ENCODE measurements at places on chromosomes 6 and 20.
A peak's percentile ranks its signal among the peaks of the same experiment; 100 is the strongest.

DNA sequence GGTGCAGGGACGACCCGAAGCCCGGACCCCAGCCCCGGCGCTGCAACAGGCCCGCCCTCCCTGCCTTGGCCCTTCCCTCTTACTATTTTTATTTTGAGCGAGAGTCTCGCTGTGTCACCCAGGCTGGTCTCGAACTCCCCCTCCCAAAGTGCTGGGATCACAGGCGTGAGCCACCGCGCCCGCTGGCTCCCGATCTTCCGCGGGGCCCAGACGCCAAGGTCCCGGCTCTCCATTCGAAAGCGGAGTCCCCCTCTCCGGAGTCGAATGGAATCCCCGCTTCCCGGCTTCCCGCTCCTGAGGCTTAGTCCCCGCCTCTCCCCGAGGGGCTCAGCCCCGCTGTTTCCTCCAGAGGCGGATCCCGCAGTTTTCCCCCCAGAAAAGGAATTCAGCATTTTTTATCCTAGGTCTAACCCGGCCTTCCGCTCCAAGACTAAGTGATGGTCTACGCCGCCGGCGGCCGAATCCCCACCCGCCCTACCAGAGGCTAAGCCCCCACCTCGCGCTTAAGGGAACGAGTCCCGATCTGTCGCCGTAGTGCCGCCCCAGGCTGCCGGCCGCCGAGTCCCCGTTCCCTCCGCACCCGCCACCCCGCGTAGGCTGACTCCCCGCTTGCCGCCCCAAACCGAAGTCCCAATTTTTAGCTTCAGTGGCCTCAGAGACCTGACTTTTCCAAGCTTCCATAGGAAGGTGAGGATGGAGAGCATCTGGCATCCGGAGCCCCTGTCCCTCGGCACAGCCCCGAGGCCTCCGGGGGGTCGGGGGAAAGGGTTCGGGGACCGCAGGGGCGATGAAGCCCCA lies 11.5 kb upstream of the TMC2 start:
- peak; percentile 65 for DNase-seq

DNA sequence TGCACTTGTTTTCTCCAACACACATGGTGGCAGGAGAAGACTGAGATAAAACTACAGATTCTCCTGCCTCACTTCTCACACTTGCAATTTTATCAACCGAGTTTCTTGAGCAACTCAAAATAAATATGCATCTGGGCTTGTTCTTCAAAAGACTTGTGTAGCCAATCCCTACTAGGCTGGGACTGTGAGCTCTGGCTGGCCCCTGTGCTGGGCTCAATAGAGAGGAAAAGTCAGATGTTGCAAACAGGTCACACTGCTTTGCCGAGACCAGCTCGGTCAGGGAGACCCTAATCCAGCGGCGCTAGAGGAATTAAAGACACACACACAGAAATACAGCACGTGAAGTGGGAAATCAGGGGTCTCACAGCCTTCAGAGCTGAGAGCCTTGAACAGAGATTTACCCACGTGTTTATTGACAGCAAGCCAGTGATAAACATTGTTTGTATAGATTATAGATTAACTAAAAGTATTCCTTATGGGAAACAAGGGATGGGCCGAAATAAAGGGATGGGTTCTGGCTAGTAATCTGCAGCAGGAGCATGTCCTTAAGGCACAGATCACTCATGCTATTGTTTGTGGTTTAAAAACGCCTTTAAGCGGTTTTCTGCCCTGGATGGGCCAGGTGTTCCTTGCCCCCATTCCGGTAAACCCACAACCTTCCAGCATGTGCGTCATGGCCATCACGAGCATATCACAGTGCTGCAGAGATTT lies 32.7 kb downstream of the FAM50B start:
- no peak for DNase-seq

DNA sequence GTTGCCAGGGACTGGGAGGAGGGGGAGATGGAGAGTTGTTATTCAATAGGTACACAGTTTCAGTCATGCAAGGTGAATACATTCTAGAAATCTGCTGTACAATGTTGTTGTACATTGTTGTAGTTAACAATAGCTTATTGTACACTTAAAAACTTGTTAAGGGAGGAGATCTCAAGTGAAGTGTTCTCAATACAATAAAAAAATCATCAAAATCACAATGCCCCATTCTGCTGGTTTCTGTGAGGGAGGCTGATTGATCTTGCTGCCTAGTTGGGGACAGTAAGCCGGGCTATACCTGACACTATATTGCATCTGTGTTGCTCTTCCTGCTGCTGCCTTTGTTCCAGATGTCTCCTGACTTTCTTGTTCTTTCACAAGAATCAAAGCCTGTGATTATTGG lies 232.1 kb downstream of the LRFN2 start:
- DNase-seq, result no peak

DNA sequence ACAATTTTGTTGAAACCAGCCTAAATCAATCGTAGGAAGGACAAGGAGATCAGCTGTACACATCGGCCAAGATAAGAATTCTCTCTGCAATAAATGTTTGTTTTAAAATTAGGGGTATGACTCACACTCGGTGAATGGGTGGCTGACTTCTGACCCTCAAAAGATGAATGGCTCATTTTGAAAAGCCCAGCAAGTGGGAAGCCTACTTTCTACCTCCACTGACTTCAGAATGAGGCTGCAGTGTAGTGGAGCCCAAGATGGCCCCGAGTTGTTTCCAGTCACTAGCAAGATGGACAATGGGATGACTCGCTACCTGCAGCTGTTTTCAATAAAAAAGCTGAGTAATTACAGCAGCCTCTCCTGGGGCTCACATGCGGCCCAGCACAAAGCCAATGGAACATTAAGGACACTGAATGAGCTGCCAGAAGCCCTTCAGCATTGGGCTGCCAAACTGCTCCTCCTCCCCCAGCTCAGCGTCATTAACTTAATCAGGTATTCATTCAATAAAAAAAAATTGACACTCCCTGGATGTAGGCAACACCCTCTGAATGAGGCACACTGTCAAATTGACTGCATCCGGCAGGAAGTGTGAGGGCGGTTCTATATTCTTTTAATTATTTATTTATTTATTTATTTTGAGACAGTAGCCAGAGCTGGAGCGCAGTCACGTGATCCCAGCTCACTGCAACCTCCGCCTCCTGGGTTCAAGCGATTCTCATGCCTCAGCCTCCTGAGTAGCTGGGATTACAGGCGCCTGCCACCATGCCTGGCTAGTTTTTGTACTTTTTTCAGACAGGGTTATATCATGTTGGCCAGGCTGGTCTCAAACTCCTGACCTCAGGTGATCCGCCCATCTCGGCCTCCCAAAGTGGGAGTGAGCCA lies 107.3 kb downstream of the GMPR start:
- no peak for DNase-seq

DNA sequence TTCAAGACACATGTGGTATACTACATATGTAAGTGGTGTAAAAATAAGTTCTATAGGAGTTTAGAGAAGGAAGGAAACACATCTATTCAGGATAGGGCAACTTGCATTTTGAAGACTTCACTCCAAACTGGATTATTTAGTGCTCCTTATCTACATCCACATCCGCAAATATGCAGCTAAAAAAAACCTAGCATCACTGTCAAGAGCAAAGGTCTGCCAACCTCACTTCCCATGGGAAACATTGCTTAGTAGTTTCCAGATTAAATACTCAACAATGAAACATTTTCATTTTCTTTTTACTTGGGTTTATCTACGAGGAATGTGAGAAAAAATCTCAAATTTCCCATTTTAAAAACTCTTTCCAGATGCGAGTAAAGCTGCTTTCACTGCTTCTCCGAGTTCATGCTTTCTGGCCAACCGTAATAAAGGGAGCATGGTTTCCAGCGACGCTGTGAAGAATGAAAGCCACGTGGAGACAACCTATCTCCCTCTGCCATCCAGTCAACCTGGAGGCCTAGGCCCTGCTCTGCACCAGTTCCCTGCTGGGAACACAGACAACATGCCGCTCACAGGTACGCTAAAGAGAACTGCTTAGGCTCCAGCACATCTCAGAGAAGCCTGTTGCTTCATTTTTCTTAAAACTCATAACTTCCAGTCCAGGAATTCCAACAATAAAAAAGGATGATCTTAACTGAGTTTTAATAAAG lies 48.2 kb downstream of the RFX6 start:
- DNase-seq, result no peak

- no peak for DNase-seq
These were observed 49.1 kb downstream of the MAP7 start for GRCh38 chr6:136501096-136501495.

DNA sequence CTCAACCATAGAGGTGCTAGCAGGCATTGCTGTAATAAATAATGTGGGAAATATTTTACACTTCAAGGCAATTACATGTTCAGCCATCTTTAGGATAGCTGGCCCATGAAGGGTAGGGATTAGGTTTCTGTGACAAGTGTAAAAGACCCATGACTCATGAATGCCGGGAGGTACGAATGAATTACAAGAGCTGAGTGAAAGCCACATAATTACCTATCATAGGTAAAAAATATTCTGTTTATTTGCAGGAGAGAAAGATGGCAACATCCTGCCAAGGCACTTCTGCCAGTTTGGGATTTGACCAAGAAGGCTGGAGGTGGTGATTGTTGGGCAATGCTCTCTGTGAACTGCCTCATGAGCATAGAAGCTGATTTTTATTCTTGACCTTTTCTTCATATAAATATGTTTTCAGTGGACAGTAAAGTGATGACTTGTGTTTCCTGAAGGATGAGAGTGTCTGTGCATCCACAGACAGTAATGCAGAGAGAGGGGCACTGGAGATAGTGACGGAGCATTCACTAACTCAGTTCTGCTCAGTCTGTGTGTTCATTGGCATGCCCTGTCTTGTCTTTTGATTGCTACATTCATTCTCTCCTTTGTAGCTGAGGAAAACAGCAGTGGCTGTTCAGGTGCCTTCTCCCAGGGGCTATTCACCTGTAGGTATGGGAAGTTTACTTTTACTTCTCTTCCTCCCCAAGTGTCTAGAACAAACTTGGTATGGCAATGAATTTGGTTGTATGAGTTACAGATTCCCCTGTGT lies 481.1 kb downstream of the TFAP2B start:
- DNase-seq, result no peak

- no peak for DNase-seq
These were observed 16.6 kb downstream of the CRYBG1 start for GRCh38 chr6:106377061-106377540.

GRCh38 chr20:14538433-14538832 lies 201.0 kb upstream of the FLRT3 start:
- DNase-seq, result no peak

DNA sequence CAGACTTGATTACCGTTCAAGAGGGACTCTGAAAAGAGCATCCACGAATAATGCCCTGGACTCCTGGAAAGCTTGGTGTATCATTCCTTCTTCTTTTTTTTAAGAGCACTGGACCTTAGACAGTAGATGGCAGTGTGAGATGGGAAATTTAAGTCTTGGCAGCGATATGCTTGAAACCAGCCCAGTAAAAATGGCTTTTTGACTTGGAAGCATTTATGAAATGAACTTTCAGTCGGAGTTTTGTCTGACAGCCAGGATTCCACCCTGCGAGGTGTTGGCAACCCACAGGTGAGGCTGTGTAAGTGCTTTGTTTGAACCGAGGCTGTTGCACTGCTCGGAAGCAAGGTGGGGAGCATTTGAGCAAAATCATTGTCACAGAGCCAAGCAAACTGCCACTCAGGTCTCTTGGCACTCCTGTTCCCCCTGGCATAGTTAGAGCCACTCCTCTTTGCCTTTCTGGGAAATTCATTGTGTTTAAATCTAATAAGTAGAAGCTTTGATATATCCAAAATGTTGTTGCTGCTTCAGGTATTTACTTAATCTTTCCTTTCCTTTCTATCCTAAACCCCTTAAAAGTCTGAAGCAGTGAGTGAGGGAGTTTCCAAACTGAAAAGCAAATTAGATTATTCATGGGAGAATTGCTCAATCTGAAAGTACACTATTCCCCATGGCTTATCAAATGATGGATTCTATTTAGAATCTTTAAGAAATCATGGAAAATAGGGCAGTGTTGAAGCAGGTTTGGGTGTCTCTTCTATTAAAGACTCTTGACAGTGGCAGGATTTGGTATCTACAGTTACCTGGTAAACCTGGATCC lies 272.8 kb upstream of the SLC35B3 start:
- DNase-seq, result peak; percentile 51

DNA sequence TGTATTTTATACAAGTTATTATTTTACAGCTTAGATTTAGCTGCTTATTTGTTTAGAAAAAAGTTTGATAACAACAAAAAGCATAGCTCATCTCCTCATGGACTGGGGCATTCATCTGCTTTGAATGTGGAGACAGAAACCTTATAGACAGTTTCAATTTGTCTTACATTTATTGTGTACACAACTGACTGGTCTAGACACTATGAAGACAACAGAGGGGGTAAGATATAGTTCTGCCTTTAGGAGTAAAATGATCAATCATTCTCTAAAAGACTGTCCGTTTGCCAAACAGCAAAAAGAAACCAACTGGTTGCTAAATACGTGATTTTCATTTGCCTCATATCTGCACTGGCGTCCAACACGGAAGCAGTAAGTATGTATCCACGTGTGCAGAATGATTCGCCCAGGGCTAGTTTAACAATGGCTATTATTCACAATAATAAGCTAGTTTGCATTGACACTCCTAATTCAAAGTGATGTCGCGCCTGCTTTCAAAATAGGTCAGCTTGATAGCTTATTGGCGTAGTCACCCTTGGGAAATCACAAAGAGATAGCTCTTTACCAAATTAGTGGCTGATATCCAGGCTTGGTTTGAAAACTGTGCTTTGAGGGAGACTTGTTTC lies 153.6 kb downstream of the BMP2 start:
- DNase-seq, result no peak

GRCh38 chr20:24915892-24916291 lies 33.2 kb upstream of the CST7 start:
- DNase-seq, result no peak

GRCh38 chr6:106173124-106173879 lies 87.2 kb downstream of the PRDM1 start:
- no peak for DNase-seq

DNA sequence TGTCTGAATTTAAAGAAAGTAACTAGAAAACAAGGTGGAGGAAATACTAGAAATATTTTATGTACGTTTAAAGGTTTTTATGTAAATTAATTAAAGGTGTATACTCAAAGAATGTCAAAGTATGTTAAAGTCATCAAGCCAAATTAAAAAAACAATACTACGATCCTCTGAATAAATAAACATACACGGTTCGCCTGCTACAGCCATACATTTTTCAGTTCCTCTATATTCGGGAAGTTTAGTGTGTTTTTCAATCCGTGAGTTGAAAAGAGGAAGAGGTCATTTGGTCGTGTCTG lies 626 bp downstream of the STX7 start:
- DNase-seq, result no peak

DNA sequence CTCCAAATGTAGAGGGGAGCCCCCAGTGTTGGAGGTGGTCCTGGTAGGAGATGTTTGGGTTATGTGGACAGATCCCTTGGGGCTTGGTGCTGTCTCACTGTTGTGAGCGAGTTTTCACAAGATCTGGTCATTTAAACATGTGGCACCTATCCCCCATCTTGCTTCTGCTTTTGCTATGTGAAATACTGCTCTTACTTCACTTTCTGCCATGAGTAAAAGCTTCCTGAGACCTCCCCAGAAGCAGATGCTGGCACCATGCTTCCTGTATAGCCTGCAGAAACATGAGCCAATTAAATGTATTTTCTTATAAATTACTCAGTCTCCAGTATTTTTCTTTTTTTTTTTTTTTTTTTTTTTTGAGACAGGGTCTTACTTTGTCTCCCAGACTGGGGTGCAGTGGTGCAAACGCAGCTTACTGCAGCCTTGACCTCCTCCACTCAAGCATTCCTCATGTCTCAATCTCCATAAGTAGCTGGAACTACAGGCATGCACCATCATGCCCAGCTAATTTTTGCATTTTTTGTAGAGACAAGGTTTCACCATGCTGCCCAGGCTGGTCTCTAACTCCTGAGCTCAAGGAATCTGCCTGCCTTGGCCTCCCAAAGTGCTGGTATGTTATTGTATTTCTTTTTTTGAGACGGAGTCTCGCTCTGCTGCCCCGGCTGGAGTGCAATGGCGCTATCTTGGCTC lies 177.1 kb downstream of the ALDH8A1 start:
- no peak for DNase-seq

GRCh38 chr20:60480950-60481742 lies 522.9 kb downstream of the CDH26 start:
- DNase-seq, result no peak
